ENCODE measurements at places on chromosomes 7 and 10.

GRCh38 chr10:97708976-97709946 lies 4.3 kb upstream of the MARVELD1 start:
- no peak for DNase-seq

DNA sequence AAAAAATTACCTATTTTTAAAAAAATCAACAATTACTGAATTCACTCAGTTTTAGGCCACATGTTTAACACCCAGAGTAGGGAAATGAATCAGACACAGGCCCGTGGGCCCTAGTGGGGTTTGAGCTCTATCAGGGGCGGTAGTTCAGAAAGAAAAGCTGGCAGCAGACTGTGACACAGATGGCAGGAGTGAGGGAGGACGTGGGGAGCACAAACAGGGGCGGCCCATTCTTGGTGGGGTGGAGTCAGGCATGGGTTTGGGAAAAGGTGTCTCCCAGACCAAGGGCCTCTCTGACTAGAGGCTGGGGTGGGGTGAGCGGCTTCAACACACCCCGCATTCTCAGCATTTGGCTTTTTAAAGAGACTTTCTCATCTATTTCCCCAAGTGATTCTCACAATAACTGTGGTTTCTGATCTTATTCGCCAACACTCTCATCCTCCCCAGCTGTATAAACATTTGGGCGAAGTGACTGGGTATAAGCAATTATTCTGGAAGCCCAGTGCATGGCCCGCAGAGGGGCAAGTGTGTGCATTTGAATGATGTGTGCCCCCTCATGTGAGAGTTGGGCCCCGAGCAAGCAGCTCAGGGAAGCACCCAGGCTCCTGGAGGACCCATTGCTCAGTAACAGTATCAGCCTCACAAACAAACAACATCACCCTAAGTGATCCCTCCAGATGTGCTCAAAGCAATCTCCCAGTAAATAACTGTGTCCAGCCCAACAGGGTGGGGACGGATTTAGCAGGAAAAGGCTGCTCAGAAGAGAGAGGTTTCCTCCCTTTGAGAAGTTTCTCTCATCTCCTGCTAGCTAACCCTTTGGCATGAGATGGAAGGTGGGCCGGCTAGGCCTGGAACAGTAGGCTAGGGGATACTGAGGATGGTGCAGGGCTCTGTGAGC lies 437.6 kb upstream of the ZMIZ1 start:
- no peak for DNase-seq

GRCh38 chr10:80491251-80492102 lies 37.4 kb downstream of the TSPAN14 start:
- no peak for DNase-seq

GRCh38 chr10:18760836-18761235 lies 101.6 kb downstream of the ARL5B start:
- no peak for DNase-seq

GRCh38 chr7:95540366-95540765 lies 54.6 kb downstream of the ASB4 start:
- DNase-seq, result no peak
